NCI-H524 (cell line): ENCODE measurements at places on chromosomes 3 and 15.

DNA sequence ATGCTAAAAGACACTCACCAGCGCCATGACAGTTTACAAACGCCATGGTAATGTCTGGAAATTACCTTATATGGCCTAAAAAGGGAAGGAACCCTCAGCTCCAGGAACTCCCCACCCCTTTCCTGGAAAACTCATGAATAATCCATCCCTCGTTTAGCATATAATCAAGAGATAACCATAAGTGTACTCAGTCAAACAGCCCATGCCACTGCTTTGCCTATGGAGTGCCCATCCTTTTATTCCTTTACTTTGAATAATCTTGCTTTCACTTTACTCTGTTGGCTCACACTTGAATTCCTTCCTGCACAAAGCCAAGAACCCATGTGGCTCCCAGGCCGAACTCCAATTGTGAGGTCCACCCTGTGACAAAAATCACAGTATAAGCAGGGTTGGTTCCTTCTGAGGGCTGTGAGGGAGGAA, 19.1 kb upstream of the FSTL1 start:
- no peak for DNase-seq

- DNase-seq, result no peak
Measured at GRCh38 chr15:81924729-81925128, 121.1 kb downstream of the MEX3B start.

DNA sequence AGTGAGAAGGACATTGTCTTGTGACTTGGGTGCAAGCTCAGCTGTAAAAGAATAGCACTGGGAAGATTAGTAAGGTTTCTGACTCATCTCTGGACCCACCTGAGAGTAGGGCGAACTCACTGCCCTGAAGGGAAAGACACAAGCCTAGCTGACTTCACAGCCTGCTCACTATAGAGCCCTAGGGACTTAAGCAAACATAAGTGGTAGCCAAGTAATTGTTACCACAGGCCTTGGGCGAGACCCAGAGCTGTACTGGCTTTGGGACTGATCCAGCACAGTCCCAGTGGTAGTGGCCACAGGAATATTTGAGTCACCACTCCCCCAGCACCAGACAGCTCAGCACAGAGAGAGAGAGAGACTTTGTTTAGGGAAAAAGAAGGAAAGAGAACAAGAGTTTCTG, 429.9 kb downstream of the TBL1XR1 start:
- no peak for DNase-seq

DNA sequence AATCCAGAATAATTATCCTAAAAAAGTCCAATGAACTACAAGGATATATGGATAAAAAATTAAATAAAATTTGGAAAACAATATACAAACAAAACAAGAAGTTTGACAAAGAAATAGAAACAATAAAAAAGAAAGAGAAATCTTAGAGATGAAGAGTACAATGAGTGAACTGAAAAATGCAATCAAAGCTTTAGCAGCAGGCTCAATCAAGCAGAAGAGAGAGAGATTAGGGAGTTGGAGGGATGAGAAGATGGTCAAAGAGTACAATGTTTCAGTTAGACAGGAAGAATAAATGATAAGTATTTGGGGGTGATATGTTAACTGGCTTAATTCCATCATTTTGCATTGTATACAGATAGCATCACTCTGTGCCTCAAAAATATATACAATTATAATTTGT, 29.9 kb downstream of the POLQ start:
- no peak for DNase-seq

GRCh38 chr15:92623435-92623834, 32.1 kb downstream of the FAM174B start:
- peak; percentile 94 for DNase-seq

DNA sequence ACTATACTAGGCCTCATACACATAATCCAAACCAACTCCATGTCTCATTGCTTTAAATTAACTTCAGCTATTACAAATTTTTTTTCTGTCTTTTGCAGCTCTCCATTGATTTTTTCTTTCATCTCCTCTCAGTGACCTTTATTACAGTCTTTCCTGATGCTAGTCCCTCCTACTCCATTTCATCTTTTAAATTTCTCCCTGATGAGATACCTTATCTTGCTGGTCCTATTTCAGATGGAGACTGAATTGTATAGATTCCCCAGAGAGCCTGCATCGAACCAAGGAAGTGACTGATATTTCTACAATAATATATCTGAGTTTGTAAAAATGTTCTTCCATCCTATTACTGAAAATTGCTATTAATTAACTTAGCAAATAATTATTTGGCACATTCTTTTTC, 45.7 kb upstream of the NEO1 start:
- no peak for DNase-seq
